Renal cortex interstitium (tissue), 15 donors: ENCODE measurements at places on chromosomes 7 and 10. TPM values are rescaled to one million over a fixed set of nuclear protein-coding genes. Genes with fewer than 3 reads are reported as not detected.

OR6V1 gene
- polyA plus RNA-seq, result not detected

DNA sequence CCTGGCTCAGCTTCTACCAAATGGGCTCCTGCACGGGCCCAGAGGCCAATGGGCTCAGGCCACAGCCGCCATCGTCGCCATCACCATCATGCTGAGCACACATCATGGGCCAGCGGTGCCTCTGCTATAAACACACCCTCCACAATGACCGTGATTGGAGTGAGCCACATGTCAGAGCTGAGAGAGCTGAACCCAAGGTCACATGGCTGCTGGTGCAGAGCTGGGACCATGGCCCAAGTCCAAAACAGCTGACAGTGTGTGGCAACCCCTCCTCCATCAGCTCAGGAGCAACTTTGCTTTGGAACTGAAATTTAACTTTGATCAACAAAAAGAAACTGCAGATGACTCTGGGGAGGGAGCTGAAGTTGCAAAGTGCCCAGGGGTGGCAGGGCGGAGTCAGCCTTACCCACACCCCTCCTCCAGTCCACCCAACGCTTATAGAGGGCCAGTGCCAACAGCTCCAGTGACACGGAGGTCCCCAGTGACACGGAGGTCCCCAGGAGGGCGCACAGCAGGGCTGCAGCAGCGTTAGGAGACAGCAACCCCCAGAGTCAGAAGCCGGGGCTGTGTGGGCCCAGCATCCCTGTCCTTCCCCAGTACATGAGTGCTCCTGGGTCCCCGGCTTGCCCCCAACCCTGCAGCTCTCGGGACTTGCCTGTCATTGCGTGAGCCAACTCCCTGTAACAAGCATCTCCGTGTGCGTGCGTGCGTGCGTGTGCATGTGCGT is 249.6 kb downstream of the ELFN1 start:
- DNase-seq, result no peak

ZNF786 gene
- 11.2 TPM for polyA plus RNA-seq

- DNase-seq, result no peak
These were observed 297.8 kb upstream of the SEMA3A start for GRCh38 chr7:84492098-84493034.

FAM241B gene
- polyA plus RNA-seq, result 9.9 TPM

- no peak for DNase-seq
These were observed 121.6 kb downstream of the CACNB2 start for GRCh38 chr10:18261768-18262231.
